ENCODE measurements at places on chromosomes 11 and 22.

DNA sequence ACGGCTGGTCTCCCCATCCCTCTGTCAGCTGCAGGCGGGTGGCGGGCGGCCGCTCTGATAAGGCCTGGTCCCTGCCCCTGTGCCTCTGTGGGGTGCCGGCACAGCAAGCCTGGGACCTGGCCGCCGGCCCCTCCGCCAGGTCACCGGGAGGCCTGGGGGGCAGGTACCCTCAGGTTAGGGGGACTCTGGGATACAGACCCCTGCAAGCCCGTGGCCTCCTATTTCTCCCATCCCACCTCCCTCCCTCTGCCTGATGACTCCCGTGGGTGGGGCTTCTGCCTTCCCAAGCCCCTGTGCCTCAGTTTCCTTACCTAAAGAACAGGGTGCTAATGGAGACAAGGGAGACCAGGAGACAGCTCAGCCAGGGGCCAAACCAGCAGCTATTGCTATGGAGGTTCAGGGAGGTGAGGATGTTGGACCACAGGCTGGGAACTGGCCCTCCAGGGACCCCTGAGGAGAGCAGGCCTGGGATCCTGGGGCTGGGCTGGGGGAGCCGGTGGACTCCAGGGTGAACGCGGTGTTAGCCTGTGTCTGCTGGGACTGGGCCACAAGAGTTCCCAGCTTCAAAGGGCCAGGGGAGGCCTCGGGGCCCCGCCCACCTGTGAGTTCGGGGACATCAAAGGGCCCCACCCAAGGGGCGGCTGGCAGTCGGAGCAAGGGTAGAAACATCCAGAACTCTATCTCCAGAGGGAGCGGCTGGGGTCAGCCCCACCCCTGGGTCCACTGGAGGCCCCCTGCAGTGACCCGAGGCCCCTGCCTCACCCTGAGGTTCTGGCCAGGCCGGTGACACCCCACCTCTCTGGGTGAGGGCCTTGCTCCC, 32.0 kb upstream of the TH start:
- no peak for DNase-seq

GRCh38 chr22:22465782-22466181, 42.8 kb downstream of the ZNF280B start:
- DNase-seq, result no peak

- DNase-seq, result no peak
Measured at GRCh38 chr11:55697817-55698216, 35.8 kb downstream of the OR4C6 start.

DNA sequence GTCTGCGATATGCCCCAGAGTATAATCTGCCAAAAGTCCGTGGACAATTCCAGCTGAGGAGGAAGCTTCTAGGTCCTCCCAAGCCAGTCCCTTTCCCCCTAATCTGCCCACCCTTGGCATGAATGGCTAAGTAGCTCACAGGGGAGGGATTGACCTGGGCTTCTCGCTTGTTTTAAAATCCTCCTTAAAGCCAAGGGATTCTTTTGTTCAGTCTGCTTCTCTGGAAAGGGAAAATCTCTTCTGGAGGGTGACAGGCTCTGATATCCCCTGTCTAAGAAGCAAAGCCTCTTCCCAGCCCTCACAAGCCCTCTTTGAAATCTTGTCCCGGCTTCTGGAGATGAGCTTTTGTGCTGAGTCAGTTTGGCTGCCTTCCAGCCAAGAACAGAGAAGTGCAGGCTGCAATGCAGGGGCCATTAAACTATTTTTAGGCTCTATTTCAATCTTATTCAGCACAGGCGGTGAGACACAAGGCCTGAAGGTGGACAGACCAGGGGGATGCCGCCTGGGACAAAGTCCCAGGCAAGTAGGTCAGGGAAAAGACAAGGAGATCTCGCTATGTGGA, 23.9 kb downstream of the NEFH start:
- no peak for DNase-seq

DNA sequence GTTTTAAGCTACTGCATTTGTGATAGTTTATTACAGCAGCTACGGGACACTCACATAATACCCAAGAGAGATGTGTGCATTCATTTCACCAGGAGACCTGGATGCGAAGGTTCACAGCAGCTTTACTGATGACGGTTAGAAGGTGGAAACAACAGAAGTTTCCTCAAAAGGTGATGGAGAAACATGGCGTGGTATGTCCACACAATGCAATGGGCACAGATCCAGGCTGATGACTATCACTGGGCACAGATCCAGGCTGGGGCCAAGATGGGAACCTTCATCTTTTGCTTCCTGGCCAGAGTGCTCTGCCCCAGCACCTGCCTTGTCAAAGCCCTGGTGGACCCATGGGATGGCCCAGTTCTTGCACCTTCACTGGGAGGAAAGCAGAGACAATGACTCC, 30.6 kb upstream of the RFPL3 start:
- no peak for DNase-seq

DNA sequence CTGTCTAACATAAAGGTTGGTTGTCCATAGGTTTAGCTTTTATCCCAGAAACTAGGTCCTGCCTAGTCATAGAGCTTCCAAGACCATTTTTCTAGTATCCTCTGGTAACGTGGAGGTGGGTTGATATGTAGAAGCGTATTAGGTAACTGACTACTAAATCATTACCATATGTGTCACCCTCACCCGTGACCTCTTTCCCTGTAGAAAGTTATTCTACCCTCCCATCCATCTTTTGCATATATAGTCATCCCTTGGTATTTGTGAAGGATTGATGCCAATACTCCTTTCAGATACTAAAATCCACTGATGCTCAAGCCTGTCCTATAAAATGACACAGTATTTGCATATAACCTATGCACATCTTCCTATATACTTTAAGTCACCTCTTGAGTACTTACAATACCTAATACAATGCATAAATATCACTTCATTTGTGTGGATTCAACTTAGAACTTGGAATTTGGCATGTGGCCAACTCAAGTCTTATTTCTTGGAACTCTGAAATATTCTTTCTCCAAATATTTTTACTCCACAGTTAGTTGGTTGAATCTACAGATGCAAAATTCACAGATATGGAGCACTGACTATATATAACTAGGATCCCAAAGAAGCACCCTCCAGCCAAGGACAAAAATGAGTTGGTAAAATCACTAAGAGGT, 497.0 kb upstream of the TENM4 start:
- DNase-seq, result no peak

- no peak for DNase-seq
Measured at GRCh38 chr11:30143098-30143705, 87.6 kb upstream of the FSHB start.

- DNase-seq, result no peak
Measured at GRCh38 chr11:62144641-62145255, 20.9 kb downstream of the INCENP start.

- DNase-seq, result peak; percentile 70
Measured at GRCh38 chr22:28907311-28908008, 24.1 kb downstream of the ZNRF3 start.

GRCh38 chr22:48899523-48900326, 927.9 kb downstream of the BRD1 start:
- no peak for DNase-seq

- no peak for DNase-seq
Measured at GRCh38 chr11:3674189-3674588, 3.0 kb upstream of the CHRNA10 start.

DNA sequence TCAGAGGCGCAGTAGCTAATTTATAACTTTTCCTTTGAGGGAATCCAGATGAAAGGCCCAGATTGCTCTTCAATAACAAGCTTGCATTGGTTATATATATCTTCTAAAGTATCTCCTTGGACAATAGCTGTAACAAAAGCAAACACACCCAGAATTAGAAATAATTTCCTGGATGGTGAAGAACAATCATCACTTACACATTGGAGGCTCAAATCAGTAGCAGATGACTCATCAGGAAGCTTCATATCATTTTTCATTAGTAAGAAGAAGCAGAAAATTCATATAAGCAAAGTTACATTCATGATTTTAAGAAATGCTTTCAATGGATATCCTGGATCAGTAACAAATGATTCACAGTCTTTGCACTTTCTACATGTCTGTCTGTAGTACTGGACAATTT, 173.6 kb upstream of the CCDC90B start:
- no peak for DNase-seq

GRCh38 chr11:134583397-134583990, 171.5 kb upstream of the B3GAT1 start:
- DNase-seq, result no peak

DNA sequence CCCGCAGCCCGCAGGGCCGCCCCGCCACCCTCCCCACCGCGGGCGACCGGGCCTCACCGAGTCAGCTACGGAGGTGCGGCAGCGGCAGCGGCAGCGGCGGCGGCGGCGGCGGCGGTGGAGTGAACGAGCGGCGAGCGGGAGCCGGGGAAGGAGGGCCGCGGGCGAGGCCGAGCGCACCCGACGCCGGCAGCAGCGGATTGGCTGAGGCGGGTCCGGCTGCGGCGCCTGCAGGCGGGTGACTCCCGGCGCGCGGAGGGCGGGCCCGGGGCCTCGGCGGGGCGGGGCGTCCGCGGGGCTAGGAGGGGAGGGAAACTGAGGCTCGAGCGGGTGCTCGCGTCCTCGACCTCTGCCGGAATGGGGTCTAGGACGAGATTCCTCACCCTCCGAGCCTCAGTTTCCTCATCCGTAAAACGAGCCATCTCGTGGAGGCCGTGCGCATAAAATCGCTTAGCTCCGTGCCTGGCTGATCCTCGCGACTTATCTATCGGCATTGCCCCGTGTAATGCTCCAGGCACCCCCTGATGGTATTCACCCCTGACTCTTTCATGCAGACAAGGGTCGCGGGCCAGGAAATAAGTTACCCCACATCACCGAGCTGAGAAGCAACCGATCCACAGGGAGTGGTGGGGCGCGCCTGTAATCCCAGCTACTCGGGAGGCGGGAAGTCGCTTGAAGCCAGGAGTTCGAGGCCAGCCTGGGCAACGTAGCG, at the start of gene CPT1A:
CPT1A (minus strand) TSS at position 199 of the 709 bp plus-strand sequence. CDS start 26,442 bp downstream, outside the sequence.
- no peak for DNase-seq

DNA sequence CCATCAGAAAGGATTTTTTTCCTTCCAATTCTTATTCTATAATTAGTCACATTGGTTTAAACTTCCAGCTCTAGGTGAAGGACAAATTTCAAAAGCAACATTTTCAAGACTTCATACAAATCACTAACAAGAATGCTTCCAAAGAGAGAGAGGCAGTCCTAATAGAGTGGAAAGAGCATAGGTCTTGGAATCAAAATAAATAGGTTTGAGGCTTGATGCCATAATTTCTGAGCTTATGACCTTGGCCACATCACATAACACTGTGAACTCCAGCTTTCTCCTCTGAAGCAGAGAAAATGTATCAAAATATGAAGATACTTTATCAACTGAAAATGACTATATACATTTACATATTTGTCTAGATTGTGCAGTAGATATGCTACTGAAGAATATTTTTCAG, 246.8 kb downstream of the GRM5 start:
- DNase-seq, result no peak

- DNase-seq, result no peak
Measured at GRCh38 chr11:75135021-75135650, 15.8 kb upstream of the SLCO2B1 start.

DNA sequence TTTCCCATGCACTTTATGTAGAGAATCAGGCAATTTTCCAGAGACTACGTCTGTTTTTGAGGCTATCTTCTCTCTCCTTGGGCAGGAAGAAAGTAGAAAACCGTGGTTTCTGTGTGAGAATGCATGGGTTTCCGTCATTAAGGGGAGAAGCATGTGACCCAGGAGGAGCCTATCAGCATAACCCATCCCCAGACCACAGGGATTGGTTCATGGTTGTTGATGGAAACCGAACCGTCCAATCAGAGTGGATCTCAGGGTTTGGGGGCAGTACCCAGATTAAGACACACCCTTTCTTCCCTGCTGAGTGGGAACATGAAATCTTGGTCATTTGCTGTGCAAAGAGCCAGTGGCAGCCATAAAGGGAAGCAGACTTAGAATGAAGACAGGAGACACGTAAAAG, 517.8 kb downstream of the MN1 start:
- no peak for DNase-seq

DNA sequence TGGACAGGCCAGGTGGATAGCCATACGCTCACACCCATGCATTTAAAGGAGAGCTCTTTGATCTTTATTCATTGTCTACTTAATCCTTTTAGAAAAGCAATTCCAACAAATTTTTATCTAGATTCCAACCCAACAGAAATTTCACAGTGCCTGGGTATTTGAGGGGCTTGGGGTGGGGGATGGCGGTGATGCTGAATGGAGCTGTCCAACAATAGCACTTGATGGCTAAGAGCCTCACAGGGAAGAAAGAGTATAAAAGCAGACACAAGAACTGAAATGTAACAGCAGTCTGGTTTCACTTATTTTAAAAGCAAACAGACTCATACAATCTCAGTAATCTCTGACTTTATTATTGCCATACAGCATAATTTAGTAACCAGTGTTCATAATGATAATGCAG, 101.8 kb upstream of the SORL1-AS1 start:
- no peak for DNase-seq

DNA sequence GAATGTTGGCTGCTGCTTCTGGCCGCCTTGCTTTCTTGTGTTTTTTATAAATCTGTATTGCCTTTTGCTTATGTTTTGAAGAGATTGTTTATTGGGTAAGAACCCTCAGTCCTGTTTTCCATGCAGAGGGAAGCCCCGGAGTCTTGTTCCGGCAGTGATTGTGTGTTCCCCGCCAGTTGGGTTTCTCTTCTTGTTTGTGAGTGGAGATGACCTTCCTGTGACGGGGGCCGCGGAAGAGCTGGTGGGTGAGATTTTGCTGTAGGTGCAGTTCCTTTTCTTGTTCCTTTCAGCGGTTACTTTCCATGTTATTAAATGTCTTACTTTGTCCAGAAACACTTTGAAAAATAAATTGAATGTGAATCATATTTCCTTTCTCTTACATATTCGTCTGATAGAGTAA, 8.3 kb downstream of the TBC1D22A start:
- DNase-seq, result no peak

DNA sequence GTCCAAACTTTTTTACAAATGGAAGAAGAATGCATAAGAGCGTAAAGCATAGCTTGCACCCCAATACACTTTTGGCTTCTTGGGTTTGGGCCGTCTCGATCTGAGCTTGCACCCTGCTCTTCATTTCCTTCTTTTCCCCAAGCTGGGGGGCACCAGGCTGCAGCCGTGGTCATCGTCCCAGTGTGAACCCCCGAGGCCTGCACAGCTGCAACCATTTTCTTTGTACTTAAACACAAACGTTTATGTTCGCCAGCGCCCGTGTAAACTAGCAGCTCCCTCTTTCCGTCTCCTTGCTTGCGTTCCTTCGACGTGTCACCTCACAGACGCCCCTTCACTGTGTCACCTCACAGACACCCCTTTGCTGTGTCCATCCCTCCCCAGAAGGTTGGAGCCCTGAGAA, 10.1 kb downstream of the KRTAP5-5 start:
- DNase-seq, result no peak

DNA sequence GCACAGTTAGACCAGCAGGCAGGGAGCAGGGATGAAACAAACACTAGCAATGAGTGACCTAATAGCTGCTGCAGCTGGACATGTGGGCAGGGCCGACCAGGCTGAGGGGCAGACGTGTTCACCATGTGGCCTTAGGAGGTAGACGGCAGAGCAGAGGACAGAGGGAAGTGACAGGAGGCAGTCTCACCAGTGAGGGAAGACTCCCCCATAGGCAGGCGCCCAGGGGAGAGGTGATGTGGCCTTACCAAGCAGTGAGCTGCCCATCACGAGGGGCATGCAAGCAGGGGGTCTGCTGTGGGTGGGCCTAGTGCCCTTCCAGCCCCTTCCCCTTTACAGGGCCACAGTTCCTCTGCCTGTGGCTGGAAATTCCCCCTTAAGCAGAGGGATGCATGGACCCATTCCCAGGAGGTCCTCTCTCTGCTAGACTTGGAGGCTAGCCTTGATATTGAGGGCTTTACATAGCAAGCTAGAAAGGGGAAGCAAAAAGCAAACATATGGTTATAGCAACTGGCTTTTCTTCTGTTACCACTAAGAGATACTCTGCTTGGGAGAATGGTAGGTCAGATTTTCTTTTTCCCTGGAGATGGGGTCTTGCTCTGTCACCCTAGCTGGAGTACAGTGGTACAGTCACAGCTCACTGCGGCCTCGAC, 67.6 kb downstream of the MPPED1 start:
- no peak for DNase-seq

- DNase-seq, result no peak
Measured at GRCh38 chr11:118666371-118666770, 13.1 kb downstream of the TREH start.
